ENCODE measurements at places on chromosomes 2 and 18.

GRCh38 chr2:209425471-209426071, 1.7 kb downstream of the MAP2 start:
- DNase-seq, result peak; percentile 41

GRCh38 chr2:25671622-25672021, 1.8 kb downstream of the DTNB start:
- DNase-seq, result no peak

DNA sequence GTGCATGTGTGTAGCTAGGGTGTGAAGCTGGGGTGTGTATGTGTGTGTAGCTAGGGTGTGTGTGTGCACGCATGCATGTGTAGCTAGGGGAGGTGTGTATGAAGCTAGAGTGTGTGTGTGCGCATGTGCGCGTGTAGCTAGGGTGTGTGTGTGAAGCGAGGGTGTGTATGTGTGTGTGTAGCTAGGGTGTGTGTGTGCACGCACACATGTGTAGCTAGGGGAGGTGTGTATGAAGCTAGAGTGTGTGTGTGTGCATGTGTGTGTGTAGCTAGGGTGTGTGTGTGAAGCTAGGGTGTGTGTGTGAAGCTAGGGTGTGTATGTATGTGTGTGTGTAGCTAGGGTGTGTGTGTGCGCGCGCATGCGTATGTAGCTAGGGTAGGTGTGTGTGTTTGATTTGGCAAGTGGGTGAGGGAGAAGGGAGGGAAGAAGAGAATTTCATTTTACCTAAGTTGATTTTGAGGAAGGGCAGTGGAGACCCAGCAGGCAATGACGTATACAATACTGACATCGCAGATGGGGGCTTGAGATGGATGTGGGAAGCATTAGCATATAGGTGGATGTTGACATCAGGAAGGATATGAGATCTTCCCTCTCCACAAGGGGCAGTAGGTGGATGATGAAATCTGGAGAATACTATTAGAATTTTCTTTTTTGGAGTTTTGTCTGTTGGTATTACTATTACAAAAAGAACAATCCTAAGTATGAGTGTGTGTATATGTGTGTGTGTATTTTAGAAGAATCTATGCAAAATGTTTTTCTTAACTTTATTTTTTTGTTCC, 70.7 kb downstream of the PRELID3A start:
- no peak for DNase-seq

DNA sequence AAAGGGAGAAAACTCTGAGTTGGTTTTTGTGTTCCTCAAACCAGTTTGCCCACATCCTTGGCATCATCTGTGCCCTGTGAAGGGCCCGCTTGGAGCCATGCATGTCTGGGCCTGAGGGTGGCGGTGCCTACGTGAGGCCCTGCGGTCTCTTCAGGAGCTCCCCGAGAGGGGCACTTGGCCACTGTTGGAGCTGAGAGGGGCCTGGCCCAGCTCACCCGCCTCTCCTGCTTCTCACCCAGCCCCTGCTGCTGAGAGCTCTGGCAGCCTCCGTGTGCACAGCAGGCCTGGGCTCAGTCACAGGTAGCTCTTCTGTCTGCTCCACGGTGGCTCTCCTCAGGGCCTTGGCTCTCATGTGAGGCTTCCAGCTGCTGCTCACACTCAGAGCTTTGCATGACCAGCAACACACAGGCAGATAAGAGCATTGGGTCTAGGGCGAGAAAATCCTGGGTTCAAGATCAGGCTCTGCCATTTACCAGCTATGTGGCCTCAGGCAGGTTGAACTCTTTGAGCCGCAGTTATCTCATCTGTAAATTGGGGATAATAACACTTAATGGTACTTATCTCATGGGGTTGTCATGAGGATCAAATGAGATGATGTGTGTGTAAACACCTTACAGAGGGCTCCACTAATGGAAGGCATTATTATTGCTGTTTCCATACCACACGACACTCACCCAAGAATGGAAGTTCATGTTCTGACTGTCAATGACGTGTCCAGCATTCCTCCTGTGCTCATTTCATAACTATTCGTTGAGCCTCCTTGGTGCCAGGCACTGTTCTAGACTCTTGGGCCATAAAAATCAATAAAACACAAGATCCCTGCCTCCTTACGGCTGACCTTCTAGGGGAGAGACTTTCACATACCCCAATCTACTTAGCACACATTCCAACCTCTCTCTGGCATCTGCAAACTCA, 41.6 kb upstream of the PLB1 start:
- no peak for DNase-seq

DNA sequence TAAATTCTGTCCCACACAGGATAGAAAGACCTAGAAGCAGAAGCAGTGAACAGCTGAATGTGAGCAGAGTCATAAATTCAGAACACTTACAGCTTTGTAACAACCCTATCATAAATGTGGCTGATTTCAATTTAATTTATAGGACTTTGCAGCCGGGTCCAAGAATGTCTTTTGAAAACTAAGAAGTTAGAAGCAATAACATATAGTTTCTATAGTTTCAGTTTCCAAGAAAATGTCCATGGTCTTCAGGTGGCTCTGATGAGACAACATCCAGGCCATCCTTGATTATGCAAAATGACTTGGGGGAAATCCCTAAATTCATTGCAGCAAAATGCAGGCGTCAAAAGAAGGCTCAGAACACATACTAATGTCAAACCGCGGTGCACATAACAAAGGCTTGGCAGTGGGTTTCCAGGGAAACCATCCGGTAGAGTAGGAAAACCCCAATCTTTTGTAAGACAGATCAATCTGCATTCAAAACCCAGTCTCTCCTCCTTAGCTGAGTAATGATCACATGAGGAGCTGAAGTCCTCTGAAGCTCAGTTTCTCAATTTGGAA, 442.2 kb upstream of the ID2 start:
- DNase-seq, result peak; percentile 37

- no peak for DNase-seq
These were observed 61.5 kb upstream of the NEDD4L start for GRCh38 chr18:57982372-57983021.

GRCh38 chr2:174901075-174901474, 104.1 kb downstream of the CHN1 start:
- DNase-seq, result no peak
